ENCODE measurements at places on chromosomes 7 and 10.

DNA sequence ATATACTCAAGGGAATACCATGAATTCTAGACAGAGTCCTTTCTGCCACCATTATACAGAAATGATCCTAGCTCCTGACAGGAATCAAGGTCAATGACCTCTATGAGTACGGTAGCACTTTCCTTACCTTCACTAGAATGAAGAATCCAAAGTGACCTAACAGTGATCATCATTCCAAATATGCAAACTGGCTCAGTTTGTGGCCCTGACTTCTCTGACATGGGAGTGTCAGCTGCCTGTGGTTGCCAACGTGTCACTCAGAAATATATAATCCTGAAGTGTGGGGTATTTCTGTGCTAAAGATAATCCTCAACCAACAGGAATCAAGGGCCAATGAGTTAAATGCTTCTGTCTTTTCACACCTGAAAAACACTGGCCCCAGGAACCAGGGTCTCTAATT lies 45.7 kb downstream of the COPG2 start:
- DNase-seq = no peak

- DNase-seq = no peak
Measured at GRCh38 chr7:21656081-21656480, 113.2 kb downstream of the DNAH11 start.

GRCh38 chr7:13165854-13166253 lies 478.4 kb downstream of the ARL4A start:
- no peak for DNase-seq

DNA sequence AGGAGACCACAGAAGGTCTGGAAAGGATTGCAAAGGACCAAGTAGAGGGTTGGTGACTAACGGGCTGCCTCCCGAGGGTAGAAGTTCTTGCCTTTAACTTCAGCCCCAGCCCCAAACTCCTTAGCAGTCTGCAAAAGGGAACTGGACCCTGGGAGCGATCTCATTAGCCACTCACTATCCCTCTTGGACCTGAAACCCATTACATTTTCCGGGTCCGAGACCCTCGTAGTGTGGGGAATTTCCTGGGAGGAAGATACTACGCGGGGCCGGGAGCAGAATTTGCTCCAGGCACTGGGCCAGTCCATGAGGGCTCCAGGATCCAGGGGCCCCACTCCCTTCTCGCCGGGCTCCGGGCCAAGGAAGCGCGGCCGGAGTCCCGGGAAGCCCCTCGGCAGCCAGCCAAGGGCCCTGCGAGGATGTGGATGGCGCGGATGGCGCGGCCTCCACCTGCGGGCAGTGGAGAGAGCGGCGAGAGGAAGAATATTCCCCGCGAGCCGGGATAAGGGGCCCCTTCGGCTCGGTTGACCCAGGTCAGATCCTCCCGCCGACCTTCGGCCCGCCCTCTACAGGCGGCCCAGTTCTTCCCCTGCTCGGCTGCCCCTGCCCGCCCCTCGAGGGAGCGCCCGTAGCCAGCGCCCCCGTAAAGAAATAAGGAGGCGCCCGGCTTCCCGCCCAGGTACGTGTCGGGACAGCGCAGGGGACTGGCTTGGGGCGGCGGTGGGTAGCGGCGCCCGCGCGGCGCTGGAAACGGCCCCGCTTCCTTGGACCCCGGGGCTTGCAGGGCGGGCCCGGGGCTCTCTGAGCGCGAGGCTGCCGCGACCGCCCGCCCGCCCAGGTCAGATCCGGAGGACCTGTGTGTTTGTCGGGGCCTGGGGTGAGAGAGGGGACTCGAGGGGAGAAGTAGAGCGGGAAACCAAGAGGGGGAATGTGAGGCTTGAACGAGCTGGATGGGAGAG lies at the start of gene MYO3A:
MYO3A (plus strand) TSS at position 577 of the 956 bp plus-strand sequence. CDS start 17,882 bp downstream, outside the sequence.
- no peak for DNase-seq

- DNase-seq = no peak
Measured at GRCh38 chr10:26837139-26837538, 23.6 kb downstream of the ABI1 start.

GRCh38 chr10:91617072-91617609 lies 15.7 kb downstream of the PPP1R3C start:
- no peak for DNase-seq

GRCh38 chr7:80542398-80542797 lies 30.5 kb upstream of the GNAT3 start:
- DNase-seq = no peak

DNA sequence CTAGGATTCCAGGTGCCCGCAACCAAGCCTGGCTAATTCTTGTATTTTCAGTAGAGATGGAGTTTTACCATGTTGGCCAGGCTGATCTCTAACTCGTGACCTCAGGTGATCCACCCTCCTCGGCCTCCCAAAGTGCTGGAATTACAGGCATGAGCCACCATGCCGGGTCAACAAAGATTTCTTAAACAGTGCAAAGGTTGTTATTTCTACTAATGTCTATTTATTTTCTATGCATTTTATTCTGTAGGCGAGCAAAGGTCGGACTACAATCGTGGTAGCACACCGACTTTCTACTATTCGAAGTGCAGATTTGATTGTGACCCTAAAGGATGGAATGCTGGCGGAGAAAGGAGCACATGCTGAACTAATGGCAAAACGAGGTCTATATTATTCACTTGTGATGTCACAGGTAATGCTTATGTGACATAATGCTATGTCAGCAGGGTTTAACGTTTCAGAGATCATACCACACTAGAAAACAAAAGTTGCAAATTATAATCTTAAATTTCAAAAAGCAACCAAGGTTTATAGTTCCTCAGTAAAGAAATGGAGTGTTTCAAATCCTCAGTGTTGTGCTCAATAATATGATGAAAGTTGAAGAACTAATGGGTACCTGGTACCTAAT lies 65.9 kb downstream of the ABCB5 start:
- DNase-seq = no peak

DNA sequence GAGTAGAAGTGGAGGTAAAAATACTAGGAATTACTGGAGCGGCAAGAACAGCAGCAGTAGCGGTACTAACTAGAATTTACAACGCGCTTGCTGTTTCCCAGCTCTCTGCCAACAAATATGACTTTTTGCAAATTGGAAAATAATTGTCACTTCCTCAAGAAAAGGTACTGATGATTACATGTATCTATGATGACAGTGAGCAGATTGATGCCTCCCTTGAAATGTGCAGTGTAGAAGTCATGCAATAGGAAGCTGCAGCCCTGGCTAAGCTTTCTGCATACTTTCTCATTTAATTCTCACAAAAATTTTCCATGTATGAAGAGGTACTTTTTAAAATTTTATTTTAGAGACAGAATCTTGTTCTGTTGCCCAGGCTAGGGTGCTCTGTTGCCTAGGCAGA lies 49.9 kb downstream of the ANK3 start:
- DNase-seq = no peak

DNA sequence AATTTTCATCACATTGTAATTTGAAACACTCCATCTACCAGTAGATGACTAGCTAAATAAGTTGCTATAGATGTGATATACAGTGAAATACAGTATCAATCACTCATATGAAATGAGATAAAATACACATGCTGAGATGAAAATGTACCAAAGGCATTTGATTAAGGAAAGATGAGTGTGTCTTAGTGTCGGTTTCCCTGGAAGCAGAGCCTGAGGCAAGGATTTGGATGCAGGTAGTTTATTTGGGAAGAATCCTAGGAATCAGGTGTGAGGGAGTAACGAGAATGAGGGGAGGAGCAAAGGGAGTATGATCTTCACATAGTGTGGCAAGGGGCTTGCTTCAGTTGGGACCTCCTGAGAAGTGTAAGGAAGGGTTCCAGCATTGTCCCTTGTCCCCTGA lies 188.2 kb upstream of the CTBP2 start:
- no peak for DNase-seq

- DNase-seq = peak; percentile 15
Measured at GRCh38 chr7:88306590-88307048, at the start of gene STEAP4. STEAP4 (minus strand) TSS chr7:88306894; CDS start chr7:88284269, 22,625 bp downstream.

DNA sequence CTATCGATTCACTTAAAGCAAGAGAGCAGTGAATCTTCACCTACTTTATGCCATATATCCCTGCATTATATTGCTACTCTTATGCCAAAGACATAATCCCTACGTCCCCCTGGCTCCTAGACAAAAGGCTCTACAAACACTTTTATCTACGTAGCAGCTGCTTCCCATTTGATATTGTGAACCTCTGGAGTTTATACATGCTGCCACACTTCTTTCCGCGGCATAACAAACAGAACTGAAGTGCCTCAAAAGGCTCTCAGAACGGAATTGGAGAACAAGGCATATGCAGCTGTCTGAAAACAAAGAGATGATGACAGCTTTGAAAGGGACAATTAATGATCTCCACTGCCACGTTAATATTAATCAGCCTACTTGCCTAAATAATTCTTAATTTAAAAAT lies 985.6 kb upstream of the LRRN3 start:
- DNase-seq = no peak

DNA sequence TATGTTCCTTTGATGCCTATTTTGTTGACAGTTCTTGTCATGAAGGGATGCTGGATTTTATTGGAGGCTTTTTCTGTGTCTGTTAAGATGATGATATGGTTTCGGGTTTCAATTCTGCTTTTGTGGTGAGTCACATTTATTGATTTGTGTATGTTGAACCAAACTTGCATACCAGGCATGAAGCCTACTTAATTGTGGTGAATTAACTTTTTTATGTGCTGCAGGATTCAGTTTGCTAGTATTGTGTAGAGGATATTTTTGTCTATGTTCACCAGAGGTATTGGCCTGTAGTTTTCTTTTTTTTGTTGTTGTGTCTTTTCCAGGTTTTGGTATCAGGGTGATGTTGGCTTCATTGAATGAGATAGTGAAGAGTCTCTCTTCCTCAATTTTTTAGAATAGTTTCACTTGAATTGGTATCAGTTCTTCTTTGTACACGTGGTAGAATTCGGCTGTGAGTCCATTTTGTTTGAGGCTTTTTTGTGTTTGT lies 345.9 kb downstream of the KIF20B start:
- peak; percentile 4 for DNase-seq

DNA sequence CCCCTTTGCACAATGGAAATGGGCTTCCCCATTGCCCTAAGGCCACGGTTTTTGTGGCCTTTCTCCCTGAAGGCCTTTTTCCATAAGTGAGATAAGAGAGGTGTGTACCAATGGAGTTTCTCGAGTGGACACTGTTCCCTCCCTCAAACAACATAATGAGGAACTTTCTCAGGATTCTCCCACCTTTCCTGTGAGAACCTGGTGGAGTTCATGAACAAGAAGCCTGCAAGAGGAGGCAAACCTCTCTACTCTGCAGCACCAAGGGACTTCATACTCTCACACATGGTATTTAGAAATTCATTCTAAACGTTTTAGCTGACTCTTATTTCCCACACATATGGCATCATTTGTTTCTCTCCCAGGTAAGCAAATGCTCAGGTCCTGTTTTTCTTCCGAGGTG lies 7.3 kb upstream of the RBM33 start:
- no peak for DNase-seq

DNA sequence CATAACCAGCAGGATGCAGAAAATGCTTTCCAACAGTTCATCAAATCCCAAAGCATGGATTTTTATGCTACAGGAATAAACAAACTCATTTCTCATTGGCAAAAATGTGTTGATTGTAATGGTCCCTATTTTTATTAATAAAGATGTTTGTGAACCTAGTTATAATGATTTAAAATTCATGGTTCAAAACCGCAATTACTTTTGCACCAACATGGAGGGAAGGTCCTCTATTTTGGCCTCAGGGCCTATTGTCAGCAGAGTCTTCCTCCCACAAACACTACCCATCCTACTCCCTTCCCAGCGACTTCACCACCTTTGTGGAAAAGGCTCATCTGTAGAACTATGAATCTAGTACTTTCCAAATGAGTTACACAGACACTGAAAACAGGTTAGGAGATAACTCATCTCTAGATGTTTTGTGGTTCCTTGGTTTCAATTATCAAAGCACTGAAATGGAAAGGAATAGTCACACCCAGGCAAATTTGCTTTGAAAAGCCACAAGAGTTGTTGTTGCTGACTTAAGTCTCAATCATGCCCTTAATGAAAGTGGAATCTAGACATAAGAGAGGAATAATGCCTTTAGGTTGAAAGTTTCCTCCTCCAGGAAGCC lies 59.4 kb upstream of the FRMD4A start:
- peak; percentile 89 for DNase-seq

DNA sequence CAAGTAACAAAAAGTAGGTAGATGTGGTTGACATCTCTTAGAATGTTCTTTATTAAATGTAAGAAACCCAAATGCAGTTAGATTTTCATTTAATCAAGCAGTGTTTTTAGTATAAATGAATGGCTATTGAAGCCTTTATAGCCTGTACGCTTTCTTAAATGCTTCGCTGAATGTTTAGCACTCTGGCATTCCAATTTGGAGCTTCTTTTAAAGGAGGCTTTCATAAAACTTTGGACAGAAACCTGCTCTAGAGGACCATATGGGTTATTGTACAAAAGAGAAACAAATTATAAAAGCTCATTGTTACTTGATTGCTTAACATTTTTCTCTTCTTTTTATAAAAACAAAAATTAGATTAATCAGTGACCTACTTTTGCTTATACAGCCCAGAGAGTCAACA lies 59.5 kb downstream of the KCND2 start:
- no peak for DNase-seq

DNA sequence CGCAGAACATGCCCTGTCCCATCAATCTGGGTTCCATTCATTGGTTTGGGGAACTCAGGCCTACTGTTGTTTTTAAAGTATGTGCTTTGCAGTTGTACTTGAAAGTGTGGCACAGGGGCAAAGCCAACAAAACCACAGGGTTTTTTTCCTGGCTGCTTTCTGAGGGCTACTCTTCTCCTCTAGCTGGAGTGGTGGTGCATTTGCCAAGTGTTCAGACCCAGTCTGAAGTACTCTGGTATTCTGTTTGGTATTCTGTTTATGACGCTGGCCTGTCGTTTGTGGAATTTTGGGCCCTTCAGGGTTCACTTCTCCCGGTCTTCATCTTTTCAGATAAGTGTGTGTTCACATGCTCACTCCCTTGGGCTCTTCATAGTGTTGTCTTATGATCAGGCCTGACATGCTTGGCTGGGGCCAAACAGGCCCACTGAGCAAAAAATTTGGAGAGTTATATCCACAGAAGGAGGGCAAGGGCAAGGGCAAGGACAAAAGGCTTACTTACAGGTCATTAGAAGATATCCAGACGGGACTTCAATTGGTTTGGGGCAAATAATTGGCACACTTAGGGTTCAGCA lies 26.3 kb downstream of the SLC26A4 start:
- DNase-seq = no peak

DNA sequence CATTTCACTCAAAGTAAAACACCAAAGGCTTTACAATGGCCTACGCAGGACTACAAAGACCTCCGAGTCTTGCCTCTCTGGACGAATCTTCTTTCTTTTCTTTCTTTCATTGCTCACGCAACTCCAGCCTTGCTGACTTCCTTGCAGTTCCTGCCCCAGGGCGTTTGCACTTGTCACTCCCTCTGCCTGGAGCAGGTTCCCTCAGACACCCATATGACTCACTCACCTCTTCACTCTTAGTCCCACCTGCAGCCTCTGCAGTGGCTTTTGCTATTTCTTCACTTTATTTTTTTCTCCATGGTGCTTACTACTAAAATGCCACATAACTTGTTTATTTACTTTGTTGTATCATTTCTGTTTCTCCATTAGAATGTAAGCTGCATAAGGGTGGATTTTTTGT lies 33.1 kb downstream of the GHRHR start:
- no peak for DNase-seq

- peak; percentile 25 for DNase-seq
Measured at GRCh38 chr10:93921338-93921737, 27.6 kb downstream of the SLC35G1 start.

Measured in activated CD4-positive, alpha-beta T cell treated with anti-CD3 and anti-CD28 coated beads, Interleukin-10, Interleukin-2, amounts not matched to agents 100 ng/mL and 50 ng/mL, durations not matched to agents 16 hours and 8 hours (primary cell).